ENCODE measurements at places on chromosomes 12 and 14.

GRCh38 chr12:117622087-117622486 is 260.7 kb upstream of the NOS1 start:
- DNase-seq: no peak

GRCh38 chr12:80356097-80356496 is 87.9 kb upstream of the PTPRQ start:
- DNase-seq: no peak

GRCh38 chr14:90060312-90060964 is 1.4 kb upstream of the KCNK13 start:
- peak; percentile 27 for DNase-seq

GRCh38 chr12:106291342-106291741 is 11.2 kb upstream of the TCP11L2 start:
- DNase-seq: no peak

DNA sequence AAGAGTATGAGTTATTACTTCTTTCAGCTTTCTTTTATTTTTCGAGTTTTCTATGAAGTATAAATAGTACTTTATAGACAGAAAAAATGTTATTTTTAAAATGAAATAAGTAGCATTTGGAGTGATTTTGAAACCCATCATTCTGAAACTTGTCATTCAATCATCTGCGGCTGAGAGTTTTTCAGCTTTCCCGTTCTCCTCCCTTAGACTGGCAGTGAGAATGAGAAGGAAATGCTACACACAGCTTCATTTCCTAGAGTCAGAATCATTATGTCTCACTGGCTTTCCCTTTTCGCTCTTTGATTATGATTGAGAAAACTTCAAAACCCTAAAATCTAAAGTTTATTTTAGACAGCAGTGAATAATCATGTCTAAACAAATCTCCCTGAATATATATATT is 33.7 kb upstream of the GNPNAT1 start:
- DNase-seq: no peak

DNA sequence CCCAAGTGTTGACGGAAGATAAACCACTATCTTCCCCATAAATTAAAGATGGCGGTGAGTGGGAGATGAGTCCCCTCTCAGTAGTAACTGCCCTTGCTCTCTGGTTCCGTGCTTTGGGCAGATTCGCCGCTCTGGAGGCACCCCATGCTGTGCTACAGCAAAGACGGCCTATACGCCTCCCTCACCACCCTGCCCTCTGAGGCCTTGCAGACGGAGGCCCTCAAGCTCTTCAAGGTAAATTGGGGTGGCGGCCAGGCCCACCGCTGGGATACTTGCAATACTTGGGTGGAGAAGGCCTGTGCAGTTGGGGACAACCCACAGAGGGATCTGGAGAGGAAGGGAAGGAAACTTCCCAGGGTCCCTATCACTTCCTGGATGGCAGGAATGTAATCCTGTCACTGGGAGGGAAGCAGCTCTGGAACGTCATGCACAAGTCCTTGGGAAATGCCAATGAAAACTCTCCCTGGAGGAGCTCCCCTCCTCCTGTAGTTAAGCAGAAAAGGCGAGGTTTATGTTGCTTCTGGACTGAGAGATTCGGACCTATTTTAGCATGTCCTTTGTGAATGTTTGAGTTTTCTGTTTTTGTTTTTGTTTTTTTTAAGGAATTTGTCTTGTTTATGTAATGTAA is 22.8 kb downstream of the PIGH start:
- DNase-seq: no peak

GRCh38 chr12:54029529-54030441 is 1.5 kb downstream of the HOXC6 start:
- DNase-seq: no peak

GRCh38 chr12:88834226-88834625 is 254.0 kb upstream of the KITLG start:
- no peak for DNase-seq

DNA sequence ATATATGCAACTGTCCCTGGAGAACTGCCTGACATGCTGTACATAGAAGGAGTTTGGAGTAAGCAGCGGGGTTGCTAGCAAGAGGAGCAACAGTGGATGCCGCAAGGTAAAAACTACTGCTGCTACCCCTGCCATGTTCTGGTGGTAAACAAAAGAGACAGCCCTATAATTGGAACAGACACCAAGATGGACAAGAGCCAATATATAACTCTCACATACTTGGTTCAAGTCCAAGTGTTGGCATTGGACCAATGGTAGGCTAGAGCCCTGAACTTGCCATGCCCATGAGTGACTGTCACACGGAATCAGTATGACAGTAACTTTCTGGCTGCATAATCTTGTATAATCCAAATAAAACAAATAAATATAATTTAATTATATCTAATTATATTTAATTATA is 13.7 kb downstream of the ATXN7L3B start:
- no peak for DNase-seq

- no peak for DNase-seq
Observed at GRCh38 chr12:54882079-54882478, 27.8 kb downstream of the MUCL1 start.

DNA sequence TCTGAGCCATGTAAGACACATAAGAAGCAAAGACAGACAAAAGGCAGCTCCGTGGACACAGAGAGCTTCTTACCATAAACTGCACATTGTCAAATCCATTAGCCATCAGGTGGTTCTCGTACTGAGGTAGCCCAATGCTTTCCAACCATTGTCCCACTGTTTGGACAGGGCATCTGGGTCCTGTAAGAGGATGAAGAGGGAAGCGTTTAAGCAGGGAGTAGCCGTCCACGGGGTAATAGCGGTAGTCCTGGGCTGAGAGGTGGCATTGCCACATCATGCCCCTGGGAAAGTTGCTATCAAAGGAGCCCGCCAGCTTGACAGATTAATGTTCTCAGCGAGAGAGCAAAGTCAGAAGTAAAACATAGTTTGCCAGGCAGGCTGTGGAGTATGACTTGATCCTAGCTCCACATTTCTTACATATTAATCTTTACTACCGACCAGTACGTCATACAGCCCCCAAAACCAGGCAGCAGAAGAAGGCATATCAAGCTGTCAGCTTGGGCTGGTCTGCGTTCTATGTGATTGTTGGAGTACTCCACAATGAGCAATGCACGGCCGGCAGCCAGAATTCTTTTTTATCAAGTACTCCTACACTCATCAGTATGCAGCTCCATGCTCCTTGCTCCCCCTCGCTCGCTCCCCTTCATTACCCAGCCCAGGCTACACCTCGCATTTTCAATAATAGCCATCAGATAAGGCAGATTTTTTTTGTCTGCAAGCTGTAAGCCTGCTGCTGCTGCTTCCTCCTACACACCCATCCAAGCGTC is 493.2 kb upstream of the GARIN6 start:
- no peak for DNase-seq

DNA sequence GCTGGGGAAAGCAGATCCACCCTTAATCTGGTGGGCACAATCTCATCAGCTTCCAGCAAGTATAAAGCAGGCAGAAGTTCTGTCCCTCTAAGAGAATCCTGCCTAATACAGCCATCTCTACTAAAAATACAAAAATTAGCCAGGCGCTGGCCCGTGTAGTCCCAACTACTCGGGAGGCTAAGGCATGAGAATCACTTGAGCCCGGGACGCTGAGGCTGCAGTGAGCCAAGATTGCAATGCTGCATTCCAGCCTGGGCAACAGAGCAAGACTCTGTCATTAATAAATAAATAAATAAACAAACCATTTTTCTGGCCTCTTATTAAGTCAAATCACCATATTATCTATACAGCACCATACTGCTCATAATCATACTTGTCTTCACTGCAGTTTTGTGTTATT is 111.2 kb downstream of the MED13L start:
- DNase-seq: no peak

DNA sequence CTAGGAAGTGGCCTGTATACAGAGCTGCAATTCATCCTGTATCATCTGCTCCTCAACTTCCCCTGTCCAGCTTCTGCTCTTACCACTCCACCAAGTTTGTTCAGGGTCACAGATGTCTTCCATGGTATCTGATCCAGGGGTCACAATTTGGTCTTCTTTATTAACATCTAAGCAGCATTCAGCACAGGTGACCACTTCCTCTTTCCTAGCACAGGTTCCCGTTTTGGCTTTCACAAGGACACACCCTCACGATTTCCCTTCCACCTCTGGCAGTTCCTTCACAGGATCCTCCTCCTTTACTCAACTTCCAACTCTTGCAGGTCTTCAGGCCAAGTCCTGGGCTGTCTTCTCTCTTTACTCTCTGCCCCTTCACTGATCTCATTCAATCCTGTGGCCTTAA is 93.6 kb downstream of the TTC7B start:
- DNase-seq: no peak

- DNase-seq: no peak
Observed at GRCh38 chr12:46493150-46493833, 120.7 kb upstream of the SLC38A2 start.

- no peak for DNase-seq
Observed at GRCh38 chr12:26205941-26206340, 10.6 kb downstream of the SSPN start.

GRCh38 chr12:113027726-113028125 is 28.8 kb upstream of the DTX1 start:
- DNase-seq: no peak

GRCh38 chr14:24861083-24861630 is 188.8 kb downstream of the STXBP6 start:
- DNase-seq: no peak

DNA sequence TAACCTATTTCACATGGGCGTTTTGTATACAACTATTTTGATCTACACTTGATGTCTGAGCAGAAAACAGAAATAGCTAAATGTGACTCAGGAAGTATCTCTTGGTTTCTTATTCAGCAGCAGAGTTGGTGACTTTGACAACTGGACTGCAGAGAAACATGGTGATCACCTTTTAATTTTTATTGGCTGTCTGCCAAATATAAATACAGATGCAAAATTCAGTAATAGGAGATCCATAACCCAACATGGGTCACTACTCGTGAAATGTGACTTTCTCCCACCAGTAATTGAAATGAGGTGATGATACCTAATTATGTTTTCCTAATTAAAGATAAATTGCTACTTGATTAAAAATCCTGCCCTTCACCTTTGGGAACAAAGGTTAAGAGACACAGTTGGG is 487.1 kb downstream of the NELL2 start:
- DNase-seq: no peak

GRCh38 chr12:69639400-69640016 is 28.8 kb upstream of the LRRC10 start:
- DNase-seq: peak; percentile 64

- DNase-seq: no peak
Observed at GRCh38 chr12:100688451-100688864, 106.1 kb upstream of the ANO4 start.

- no peak for DNase-seq
Observed at GRCh38 chr14:21652209-21652808, 1.3 kb upstream of the OR4E2 start.

GRCh38 chr12:102050660-102051430 is 10.9 kb downstream of the WASHC3 start:
- no peak for DNase-seq

DNA sequence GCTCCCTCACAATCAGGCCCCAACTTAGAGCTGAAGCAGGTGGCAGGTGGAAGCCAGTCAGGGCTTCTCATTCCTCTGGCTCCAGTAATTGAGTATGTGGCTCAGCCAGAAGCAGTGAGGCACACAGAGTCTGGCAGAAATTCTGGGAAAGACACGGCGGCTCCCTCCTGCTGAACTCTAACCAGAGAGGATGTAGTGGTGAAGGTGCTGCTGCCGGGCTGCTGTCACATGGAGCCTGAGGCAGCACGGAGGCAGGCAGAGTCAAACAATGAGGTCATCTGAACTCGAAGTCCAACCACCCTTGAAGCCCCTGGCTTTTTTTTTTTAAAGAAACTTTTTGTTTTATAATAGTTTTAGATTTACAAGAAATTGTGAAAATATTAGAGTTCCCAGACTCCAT is 33.4 kb upstream of the SMOC1 start:
- no peak for DNase-seq

- no peak for DNase-seq
Observed at GRCh38 chr12:80778005-80778541, 61.4 kb downstream of the MYF5 start.

GRCh38 chr12:64253356-64253755 is 31.3 kb upstream of the KICS2 start:
- no peak for DNase-seq

- no peak for DNase-seq
Observed at GRCh38 chr14:59728304-59728703, 142.3 kb downstream of the RTN1 start.

DNA sequence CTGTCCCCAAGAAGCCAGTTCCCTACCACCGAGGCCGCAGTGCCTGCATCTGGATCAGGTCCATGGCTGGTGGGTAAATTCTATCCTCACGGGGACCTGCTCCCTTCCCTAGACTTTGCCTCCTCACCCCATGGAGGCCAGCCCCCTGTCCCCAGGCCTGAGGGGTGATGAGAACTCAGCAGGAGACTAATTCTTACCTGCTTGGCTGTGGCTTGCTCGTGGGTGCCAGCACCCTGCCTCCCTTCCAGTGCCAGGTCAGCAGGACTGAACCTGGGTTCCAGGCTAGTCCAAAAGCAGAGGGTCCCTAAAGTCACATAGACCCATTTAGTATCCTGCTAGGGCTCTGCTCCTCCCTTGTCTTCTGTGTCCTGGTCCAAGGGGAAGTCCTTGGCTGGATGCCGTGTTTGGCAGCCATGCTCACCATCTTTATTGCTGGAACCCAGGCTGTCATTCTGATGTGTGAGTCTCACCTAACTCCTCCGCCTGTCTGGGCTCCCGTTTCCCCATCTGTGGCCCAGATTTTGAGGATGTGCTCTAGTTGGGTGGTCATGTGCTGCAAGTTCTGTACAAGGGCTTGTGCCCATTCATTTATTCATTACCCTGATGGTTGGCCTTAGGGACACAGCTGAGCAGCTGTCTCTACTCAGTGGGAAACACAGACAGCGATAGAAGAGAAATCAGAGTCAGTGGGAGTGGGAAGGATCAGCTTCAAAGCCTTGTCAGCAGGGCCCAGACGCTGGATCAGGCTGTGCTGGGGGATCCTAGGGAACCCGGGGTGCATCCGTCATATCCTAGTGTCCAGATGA is 949 bp downstream of the PLBD2 start:
- no peak for DNase-seq

DNA sequence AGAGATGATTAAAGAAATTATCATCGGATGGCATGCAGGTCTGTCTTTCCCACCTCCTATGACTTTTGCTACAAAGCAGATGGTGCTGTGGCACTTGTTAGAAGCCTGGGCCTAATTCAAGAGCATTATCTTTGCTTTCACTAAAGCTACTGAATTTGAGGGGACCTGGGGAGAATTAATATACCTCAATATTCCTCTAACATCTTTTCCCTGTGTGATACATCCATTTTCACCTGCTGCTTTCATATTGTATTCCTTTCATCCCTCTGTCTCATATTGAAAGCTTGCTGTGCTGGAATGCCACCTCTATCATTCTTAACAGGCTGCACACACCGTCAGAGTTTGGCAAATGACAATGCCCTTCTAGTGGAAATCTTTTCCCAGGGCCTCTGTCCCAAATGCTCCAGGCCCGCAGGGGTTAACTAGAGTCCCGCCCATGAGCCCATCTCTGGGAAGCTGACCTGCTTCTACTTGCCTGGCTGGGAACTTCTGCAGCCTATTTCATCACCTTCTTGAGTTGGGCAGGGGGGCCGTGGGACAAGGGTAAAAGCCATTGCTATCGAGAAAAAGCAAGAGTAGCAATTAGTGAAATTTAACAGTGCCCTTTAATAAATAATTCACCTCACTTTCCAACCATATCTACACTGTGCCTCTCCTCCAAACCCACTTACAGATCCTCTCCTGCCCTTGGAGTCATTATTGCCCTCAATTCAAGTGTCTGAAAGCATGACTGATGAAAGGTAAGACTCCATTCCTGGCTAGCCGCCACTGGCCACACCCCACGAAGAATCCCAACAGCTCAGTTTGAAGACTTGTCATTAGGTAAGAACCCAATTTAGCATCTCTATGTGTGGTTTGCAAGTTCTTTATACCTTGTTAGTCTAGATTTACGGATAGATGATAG is 126.7 kb upstream of the BTG1 start:
- DNase-seq: no peak
